Mononuclear cell (primary cell): ENCODE measurements at places on chromosomes 6 and 20. TPM values are rescaled to one million over a fixed set of nuclear protein-coding genes. Genes with fewer than 3 reads are reported as not detected.

Gene STMND1
- total RNA-seq: not detected

Gene E2F1
- total RNA-seq: 2.0 TPM

Gene OXT
- total RNA-seq: not detected

Gene NR2E1
- not detected for total RNA-seq

Gene PRSS35
- 0.10 TPM for total RNA-seq

Gene DEF6
- 80.1 TPM for total RNA-seq

Gene C6orf52
- total RNA-seq: not detected

Gene WDR27
- total RNA-seq: 8.3 TPM

Gene MAP1LC3A
- total RNA-seq: 3.4 TPM

Gene SMLR1
- total RNA-seq: not detected

Gene TRIM31
- total RNA-seq: 0.10 TPM

Gene EPPIN
- total RNA-seq: not detected

Gene FAM83B
- total RNA-seq: not detected

Gene NKAIN2
- not detected for total RNA-seq

Gene ADGB
- not detected for total RNA-seq

Gene GINS1
- total RNA-seq: 0.21 TPM

Gene SLC17A3
- 0.31 TPM for total RNA-seq

Gene LRRC73
- total RNA-seq: not detected

Gene CST1
- total RNA-seq: not detected
